Prostate gland (tissue), 2 donors: ENCODE measurements at places on chromosomes 7 and 10. TPM values are rescaled to one million over a fixed set of nuclear protein-coding genes. Genes with fewer than 3 reads are reported as not detected.

DNA sequence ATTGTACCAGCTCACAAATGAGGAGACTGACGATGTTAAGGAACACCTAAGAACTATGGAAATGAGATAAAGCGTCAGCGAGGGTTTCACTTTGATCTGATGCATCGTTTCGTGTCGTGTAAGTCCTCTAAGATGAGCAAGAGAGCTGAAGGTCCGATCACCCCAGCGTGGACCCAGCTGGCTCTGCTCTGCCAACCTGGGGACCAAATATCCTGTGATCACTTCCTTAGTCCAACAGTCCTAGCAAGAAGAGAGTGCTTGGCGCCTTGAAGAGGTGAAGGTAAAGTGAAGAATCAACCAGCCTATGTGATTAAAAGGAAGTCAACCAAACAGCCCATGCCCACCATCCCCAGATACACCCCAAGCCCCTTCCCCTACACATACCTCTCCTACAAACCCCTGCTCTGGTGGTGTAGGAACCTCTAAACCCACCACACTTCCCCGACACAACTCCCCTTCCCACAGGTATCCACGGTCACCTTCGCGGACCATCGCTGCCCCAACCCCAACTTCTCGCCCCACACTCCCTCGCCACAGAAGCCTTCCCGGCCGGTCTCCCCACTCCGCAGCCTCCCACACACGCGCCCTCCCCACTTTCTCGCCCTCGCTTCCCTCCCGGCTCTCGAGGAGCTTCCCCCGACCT, 722 bp downstream of the UPF2 start:
- H3K4me1 ChIP-seq: no peaks in the 10 kb centered on the region
- peak overlapping the region; percentile 98 for H3K27ac ChIP-seq
- H3K27me3 ChIP-seq: no peaks in the 10 kb centered on the region
- H3K4me3 ChIP-seq: peak overlapping the region; percentile 98
- H3K36me3 ChIP-seq: no peaks in the 10 kb centered on the region

GRCh38 chr10:49371967-49372366, 23.9 kb downstream of the DRGX start:
- H3K27ac ChIP-seq: no peak overlapping the region
- H3K36me3 ChIP-seq: no peaks in the 10 kb centered on the region
- no peak for DNase-seq
- no peaks in the 10 kb centered on the region for H3K27me3 ChIP-seq
- H3K4me3 ChIP-seq: no peak overlapping the region

GRCh38 chr10:122861711-122862161, 16.1 kb upstream of the CUZD1 start:
- H3K4me1 ChIP-seq: no peaks in the 10 kb centered on the region
- H3K27ac ChIP-seq: no peak overlapping the region
- H3K27me3 ChIP-seq: no peaks in the 10 kb centered on the region
- no peak overlapping the region for H3K4me3 ChIP-seq

GRCh38 chr7:142629588-142630260, 119.5 kb upstream of the PRSS1 start:
- H3K4me3 ChIP-seq: no peak overlapping the region
- no peaks in the 10 kb centered on the region for H3K27me3 ChIP-seq
- no peak for DNase-seq
- no peaks in the 10 kb centered on the region for H3K4me1 ChIP-seq

GRCh38 chr7:155962968-155963300, 150.7 kb upstream of the SHH start:
- no peaks in the 10 kb centered on the region for H3K27me3 ChIP-seq
- no peak for DNase-seq
- no peaks in the 10 kb centered on the region for H3K4me1 ChIP-seq
- H3K4me3 ChIP-seq: no peak overlapping the region
- no peaks in the 10 kb centered on the region for H3K36me3 ChIP-seq

The TAS2R4 gene
- 0.87 TPM for total RNA-seq

- no peaks in the 10 kb centered on the region for H3K27me3 ChIP-seq
- no peak for DNase-seq
- no peak overlapping the region for H3K27ac ChIP-seq
- no peaks in the 10 kb centered on the region for H3K4me1 ChIP-seq
- H3K4me3 ChIP-seq: no peak overlapping the region
- H3K36me3 ChIP-seq: no peaks in the 10 kb centered on the region
Observed at GRCh38 chr7:30616318-30616717, 21.6 kb downstream of the GARS1 start.

DNA sequence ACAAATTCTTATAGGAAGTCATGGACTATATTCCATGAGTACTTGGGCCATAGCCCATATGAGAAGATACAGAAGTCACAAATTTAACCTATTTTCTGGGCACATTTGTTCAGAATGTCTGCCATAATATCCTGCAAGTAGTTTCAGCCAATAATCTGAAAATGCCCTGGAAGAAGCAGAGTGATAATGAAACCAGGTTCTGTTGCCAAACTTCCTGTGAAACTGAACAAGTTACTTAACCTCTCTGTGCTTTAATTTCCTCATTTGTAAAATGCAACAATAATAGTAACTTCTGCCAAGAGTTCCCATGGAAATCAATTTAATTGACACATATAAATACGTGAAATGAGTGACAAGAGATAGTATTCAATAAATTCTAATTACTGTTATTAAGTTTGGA, 88.8 kb downstream of the SEMA3C start:
- DNase-seq: no peak
- no peak overlapping the region for H3K27ac ChIP-seq
- no peaks in the 10 kb centered on the region for H3K27me3 ChIP-seq
- no peaks in the 10 kb centered on the region for H3K4me1 ChIP-seq
- no peak overlapping the region for H3K4me3 ChIP-seq

- no peaks in the 10 kb centered on the region for H3K27me3 ChIP-seq
- no peak overlapping the region for H3K27ac ChIP-seq
- DNase-seq: no peak
- H3K36me3 ChIP-seq: no peaks in the 10 kb centered on the region
Observed at GRCh38 chr7:93165447-93165846, 17.3 kb upstream of the SAMD9L start.

GRCh38 chr10:63383141-63383540, 82.6 kb downstream of the JMJD1C start:
- no peaks in the 10 kb centered on the region for H3K4me1 ChIP-seq
- no peaks in the 10 kb centered on the region for H3K27me3 ChIP-seq
- no peak overlapping the region for H3K4me3 ChIP-seq

- H3K36me3 ChIP-seq: no peaks in the 10 kb centered on the region
- H3K27ac ChIP-seq: no peak overlapping the region
Observed at GRCh38 chr7:127890726-127891125, 140.5 kb downstream of the LRRC4 start.

GRCh38 chr7:12638851-12639456, 48.5 kb upstream of the ARL4A start:
- peaks cover 5% of the 10 kb centered on the region for H3K4me1 ChIP-seq
- DNase-seq: no peak
- no peak overlapping the region for H3K4me3 ChIP-seq
- H3K36me3 ChIP-seq: no peaks in the 10 kb centered on the region

The PON1 gene
- total RNA-seq: not detected

- no peak for DNase-seq
- H3K4me1 ChIP-seq: peaks cover 4% of the 10 kb centered on the region
- peak overlapping the region; percentile 98 for H3K27ac ChIP-seq
- no peaks in the 10 kb centered on the region for H3K36me3 ChIP-seq
- no peaks in the 10 kb centered on the region for H3K27me3 ChIP-seq
Observed at GRCh38 chr7:139340808-139341057, 404 bp upstream of the FMC1 start.

DNA sequence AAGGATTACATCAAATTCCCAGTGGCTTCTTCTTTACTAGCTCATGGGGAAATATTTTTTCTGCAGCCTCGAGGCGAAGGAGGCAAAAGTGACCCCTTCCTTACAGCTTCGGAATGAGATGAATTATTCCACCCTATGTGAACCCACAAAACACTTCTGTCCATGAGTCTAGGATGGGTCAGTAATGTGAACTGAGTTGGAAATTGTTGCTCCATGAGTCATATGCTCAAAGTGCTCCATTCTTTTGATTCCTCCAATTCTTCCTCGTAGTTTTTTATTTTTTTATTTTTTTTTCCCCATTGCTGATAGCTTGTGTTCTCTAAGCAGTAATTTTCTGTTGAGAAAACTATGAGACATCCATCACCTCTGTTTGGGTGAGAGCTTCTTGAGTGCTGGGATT, 31.7 kb upstream of the FAM204A start:
- no peak overlapping the region for H3K27ac ChIP-seq
- no peak for DNase-seq
- H3K4me1 ChIP-seq: no peaks in the 10 kb centered on the region

DNA sequence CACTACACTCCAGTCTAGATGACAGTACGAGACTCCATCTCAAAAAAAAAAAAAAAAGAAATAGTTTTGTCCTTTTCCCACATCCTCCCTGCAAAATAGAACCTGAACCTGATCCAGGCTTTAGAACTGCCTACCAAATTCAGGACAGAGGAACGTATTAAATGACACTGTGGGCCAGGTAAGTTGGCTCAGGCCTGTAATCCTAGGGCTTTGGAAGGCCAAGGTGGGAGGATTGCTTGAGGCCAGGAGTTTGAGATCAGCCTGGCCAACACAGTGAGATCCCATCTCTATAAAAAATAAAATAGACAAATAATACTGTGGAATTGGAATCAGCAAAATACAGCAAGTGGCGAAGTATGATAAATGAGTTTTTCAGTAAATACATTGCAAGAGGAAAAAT, 10.0 kb upstream of the BNIP3 start:
- no peaks in the 10 kb centered on the region for H3K36me3 ChIP-seq
- H3K4me1 ChIP-seq: peaks cover 5% of the 10 kb centered on the region
- no peak for DNase-seq
- no peak overlapping the region for H3K27ac ChIP-seq

The ADGRA1 gene
- 0.23 TPM for total RNA-seq

DNA sequence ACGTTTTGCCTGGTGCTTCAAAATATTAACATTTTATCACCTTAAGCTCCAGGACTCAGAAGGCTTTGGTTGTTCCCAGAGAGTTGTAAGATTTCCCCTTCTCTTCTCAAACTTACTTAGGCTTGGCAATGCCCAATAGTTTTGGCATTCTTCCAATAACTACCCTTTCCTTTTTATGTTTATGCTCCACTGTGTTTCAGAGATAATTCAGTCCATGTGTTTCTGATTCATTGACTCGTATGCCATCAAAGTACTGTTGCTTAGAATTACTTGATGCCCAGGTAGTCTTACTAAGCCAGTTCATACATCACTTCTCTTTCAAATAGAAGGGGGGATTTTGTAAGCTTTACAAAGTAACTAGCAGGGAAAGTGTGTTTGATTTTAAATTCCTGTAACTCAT, 66.6 kb downstream of the AGMO start:
- H3K4me3 ChIP-seq: no peak overlapping the region
- no peak overlapping the region for H3K27ac ChIP-seq
- no peak for DNase-seq
- no peaks in the 10 kb centered on the region for H3K27me3 ChIP-seq
- H3K4me1 ChIP-seq: no peaks in the 10 kb centered on the region

DNA sequence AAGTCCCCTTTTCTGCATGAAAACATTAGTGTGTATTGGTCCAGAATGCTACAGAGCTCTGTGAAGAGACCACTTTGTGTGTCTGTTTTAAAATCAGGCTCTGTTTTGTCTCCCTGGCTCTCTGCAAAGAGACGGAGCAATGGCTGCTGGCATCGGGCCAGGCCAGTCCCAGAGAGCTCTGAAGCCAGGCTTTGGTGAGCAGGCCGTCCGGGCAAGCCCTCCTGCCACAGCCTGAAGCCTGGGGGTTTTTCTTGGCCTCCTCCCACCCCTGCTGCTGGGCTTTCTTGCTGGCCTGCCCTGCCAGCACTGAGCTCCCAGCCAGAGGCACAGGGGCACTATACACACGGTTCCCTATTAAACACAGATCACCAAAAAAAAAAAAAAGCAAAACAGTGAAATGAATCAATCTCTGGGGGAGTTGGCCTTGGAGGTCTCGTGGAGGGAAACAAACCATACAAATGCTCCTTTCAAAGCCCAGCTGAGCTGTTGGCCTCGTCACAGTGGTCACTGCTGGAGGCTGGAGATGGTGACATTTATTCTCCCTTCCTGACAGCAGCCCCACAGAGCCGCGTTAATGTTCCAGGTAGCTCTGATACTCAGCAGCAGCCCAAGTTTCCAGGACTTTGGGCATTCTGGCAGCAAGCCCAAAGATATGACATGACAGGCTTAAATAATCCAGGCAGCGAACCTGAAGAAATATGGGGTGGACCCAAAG, 237.2 kb downstream of the TCF7L2 start:
- no peaks in the 10 kb centered on the region for H3K27me3 ChIP-seq
- no peaks in the 10 kb centered on the region for H3K4me1 ChIP-seq
- H3K4me3 ChIP-seq: no peak overlapping the region
- no peak for DNase-seq

- no peaks in the 10 kb centered on the region for H3K36me3 ChIP-seq
- H3K27ac ChIP-seq: no peak overlapping the region
- no peaks in the 10 kb centered on the region for H3K4me1 ChIP-seq
- DNase-seq: no peak
- no peak overlapping the region for H3K4me3 ChIP-seq
Observed at GRCh38 chr7:111320133-111320532, 229.2 kb downstream of the LRRN3 start.

The PRR15 gene
- 7.7 TPM for total RNA-seq

DNA sequence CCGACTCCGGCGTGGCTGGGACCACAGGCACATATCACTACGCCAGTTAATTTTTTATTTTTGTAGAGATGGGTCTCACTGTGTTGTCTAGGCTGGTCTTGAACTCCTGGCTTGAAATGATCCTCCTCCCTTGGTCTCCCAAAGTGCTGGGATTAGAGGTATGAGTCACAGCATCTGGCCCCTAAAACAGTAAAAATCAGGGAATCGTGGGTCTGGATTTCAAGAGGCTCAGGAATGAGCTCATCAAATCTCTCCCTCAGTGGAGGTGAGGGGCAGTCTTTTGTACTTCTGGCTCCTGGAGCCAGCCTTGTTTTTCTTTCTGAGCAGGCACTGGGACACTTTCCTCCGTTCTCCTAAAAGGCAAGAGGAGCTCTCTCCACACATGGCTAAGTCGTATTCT, 32.1 kb upstream of the RHEB start:
- H3K4me1 ChIP-seq: peaks cover 12% of the 10 kb centered on the region
- H3K27ac ChIP-seq: peak overlapping the region; percentile 55
- no peaks in the 10 kb centered on the region for H3K36me3 ChIP-seq
- DNase-seq: no peak
- H3K4me3 ChIP-seq: no peak overlapping the region

DNA sequence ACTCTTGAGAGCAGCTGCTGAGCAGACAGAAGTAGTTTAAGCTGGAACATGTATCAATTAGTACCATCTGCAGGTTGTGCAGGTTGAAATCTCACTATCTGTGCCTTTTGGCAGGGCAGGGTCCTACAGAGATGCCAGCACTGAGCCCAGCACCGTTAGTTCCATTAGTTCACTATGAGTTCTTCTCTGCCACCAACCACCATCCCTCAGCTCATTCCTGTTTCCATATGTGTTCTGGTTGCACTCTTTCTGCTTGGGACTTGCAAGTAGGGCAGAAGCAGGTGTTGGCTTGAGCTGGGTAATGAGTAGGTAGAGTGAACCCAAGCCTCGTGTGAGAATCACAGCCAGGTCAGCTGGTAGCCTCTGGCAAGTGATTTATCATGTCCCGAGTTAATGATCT, 2.8 kb downstream of the SMO start:
- DNase-seq: no peak
- no peaks in the 10 kb centered on the region for H3K36me3 ChIP-seq
- no peak overlapping the region for H3K27ac ChIP-seq
- no peaks in the 10 kb centered on the region for H3K27me3 ChIP-seq

The CACNA2D1 gene
- 24.4 TPM for total RNA-seq

The SEMA3D gene
- 10.7 TPM for total RNA-seq

The PPRC1 gene
- 24.4 TPM for total RNA-seq

- no peak for DNase-seq
- no peaks in the 10 kb centered on the region for H3K4me1 ChIP-seq
- H3K4me3 ChIP-seq: no peak overlapping the region
- H3K27ac ChIP-seq: no peak overlapping the region
- no peaks in the 10 kb centered on the region for H3K36me3 ChIP-seq
Observed at GRCh38 chr7:30207376-30207775, 72.6 kb downstream of the MTURN start.

The ACSM6 gene
- total RNA-seq: not detected
